ENCODE measurements at places on chromosomes 3 and 15. TPM values are rescaled to one million over a fixed set of nuclear protein-coding genes. Genes with fewer than 3 reads are reported as not detected.

- no peaks in the 10 kb centered on the region for H3K27me3 ChIP-seq
- peaks cover 6% of the 10 kb centered on the region for H3K4me1 ChIP-seq
- no peak overlapping the region for H3K27ac ChIP-seq
- no peak overlapping the region for H3K4me3 ChIP-seq
- peaks cover 9% of the 10 kb centered on the region for H3K36me3 ChIP-seq
Observed at GRCh38 chr3:15258720-15259119, 52.7 kb downstream of the CAPN7 start.

DNA sequence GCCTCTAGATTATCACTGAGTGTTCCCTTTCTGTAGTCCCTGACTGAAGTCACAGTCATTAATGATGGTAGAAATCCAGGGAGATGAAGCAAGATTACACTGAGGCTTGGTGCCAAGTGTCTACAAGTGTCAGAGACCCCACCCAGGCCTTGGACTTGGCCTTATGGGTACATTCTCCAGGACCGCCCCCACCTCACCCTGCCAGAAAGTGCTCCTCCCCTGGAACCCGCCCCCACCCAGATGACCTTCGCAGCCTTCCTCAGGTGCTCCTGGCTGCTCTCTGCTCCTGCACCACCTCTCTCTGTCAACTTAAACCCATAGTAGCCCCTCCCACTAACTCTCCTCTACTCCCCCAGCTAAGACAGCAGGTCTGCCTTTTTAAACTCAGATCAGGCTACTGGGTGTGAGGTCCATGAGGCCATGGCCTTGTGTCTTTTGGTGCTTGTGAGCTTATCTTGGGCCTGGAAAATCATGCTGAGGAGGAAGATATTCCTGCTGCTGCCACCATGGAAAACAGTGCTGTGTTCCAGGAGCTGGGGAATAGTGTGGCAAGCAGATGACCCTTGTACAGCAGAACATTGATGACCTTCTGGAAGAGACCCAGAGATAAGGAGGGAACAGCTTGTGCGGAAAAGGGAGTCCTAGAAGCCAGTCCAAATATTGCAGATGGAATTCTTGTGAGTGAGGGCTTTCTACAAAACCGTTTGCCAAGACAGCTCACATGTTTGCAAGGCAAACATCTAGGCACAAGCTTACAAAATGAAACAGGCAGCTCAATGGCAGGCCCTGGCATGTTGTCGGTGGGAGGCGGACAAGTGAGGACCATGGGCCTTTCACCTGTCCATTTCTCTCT, 40.3 kb upstream of the NDUFB4 start:
- no peaks in the 10 kb centered on the region for H3K36me3 ChIP-seq
- DNase-seq: no peak
- no peaks in the 10 kb centered on the region for H3K27me3 ChIP-seq
- no peak overlapping the region for H3K27ac ChIP-seq
- H3K4me1 ChIP-seq: peaks cover 4% of the 10 kb centered on the region
- H3K4me3 ChIP-seq: no peak overlapping the region

DNA sequence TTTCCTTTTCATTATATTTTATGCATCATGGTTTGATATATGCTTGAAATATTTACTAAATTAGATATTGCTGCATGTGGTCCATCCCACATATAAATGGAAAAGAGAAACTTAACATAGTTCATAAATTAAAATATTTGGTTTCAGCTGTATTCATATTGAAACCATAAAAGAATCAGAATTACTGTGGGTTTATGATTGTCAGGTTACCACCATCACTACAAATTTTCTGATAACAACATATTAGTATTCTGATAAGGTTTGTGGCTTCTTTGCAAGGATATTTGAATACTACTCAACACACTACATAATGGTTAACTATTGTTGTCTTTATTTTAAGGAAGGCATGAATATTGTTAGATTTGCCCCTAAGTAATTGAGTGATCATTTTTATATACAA, 235.5 kb downstream of the UBE2E2 start:
- no peak for DNase-seq
- H3K27me3 ChIP-seq: no peaks in the 10 kb centered on the region
- H3K4me1 ChIP-seq: no peaks in the 10 kb centered on the region
- H3K4me3 ChIP-seq: no peak overlapping the region
- no peak overlapping the region for H3K27ac ChIP-seq

The C3orf62 gene
- 8.2 TPM for total RNA-seq
